ENCODE measurements at places on chromosomes 12 and 14.

- DNase-seq, result no peak
These were observed 5.5 kb upstream of the GABARAPL1 start for GRCh38 chr12:10207136-10207535.

DNA sequence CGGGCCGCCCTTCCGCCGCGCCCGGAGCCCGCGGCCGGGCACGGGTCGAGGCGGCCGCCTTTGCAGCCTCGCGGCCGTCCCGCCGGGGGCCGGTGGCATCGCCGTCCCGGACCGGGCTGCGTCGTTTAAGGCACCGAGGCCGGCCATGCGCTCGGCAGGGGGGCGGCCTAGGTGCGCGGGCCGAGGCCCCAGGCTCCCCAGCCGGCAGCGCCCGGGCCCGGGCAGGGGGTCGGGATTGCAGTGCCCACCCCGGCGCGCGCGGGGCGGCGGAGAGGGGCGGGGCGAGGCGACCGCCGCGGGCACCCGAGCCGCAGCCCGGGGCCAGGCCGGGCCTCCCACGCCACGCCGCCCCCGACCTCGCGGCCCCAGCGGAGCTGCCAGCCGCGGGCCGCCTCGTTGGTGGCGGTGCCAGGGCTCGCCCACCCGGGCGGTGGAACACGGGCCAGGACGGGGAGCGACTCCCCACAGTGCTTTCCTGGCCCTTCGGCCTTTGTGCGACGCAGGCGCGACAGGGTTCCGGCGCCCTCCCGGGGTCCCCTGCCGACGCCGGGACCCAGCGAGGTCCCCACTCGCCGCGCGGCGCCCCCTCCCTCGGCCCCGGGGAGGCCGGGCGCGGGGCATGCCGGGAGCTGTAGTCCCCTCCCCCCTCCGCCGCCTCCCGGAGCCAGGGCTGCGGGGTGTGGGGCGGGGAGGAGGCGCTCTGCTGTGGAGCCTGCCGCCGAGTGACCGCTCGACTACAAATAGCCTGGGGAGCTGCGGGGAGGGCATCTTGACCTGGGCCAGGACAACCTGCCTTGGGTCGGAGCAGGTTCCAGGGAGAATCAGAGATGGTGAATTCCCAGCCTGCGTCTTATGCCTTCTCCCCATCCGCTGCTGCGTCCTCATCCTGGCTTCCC, 769 bp downstream of the FKBP4 start:
- peak; percentile 89 for DNase-seq

- no peak for DNase-seq
These were observed 83.8 kb upstream of the METAP2 start for GRCh38 chr12:95390192-95390591.

GRCh38 chr14:23578560-23579310, at the start of gene JPH4:
Gene JPH4 (minus strand): TSS chr14:23578790. CDS start chr14:23577453, 1,337 bp downstream.
- DNase-seq, result no peak

DNA sequence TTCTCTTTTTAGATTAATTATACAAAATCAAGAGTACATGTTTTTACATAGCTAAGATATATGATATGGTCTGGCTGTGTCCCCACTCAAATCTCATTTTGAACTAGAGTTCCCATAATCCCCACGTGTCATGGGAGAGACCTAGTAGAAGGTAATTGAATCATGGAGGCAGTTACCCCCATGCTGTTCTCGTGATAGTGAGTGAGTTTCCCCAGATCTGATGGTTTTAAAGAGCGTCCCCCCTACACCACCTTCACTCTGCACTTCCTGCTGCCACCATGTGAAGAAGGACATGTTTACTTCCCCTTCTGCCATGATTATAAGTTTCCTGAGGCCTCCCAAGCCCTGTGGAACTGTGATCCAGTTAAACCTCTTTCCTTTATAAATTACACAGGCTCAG, 21.4 kb upstream of the DRAM1 start:
- no peak for DNase-seq

GRCh38 chr12:48061938-48062719, 43.8 kb downstream of the SENP1 start:
- DNase-seq, result no peak

All from upper lobe of right lung (tissue), 1 donor.